Activated T-cell treated with anti-CD3 and anti-CD28 coated beads for 48 hours (primary cell): ENCODE measurements at places on chromosomes 3 and 15.
A peak's percentile ranks its signal among the peaks of the same experiment; 100 is the strongest.

- DNase-seq: no peak
Measured at GRCh38 chr3:110027446-110028080, 690.2 kb upstream of the DPPA4 start.

- DNase-seq: no peak
Measured at GRCh38 chr15:51658664-51659063, 22.6 kb upstream of the SCG3 start.

DNA sequence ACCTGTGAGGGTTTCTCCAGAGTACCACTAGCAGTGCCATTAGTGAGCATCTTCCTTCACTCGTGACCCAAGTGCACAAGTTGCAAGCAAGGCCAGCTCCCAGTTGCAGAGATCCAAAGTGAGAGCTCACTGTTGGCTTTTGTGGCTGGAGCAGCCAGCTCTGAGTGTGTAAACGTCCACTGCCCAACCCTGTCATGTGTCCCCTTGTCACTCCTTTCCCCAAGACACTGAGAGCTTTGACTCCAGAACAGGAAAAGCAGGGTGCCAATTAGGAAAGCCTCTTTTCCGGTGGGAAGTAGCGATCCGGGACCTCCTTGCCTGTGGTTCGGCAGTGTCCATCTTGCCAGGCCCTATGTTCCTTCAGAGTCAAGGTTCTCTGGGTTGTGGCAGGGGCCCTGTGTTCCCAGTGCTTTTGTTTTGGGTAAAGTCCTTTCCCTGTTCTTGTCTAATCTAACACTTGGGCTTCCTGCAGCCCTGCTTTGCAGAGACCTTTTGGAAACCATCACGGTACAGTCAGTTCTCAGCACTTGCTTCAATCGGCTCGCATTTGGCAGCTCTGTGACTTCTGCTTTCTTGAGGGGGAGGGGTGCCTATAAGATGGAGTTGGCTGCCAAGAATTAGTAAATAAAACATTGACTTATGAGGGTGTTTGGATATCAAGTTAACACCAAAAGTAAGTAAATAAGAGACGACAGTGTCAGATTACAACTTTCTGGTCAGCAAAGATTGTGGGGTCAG is 90.5 kb downstream of the DNASE1L3 start:
- no peak for DNase-seq

- no peak for DNase-seq
Measured at GRCh38 chr15:66040211-66040892, 171.1 kb downstream of the RAB11A start.

- no peak for DNase-seq
Measured at GRCh38 chr3:35183927-35184675, 455.2 kb upstream of the ARPP21 start.

DNA sequence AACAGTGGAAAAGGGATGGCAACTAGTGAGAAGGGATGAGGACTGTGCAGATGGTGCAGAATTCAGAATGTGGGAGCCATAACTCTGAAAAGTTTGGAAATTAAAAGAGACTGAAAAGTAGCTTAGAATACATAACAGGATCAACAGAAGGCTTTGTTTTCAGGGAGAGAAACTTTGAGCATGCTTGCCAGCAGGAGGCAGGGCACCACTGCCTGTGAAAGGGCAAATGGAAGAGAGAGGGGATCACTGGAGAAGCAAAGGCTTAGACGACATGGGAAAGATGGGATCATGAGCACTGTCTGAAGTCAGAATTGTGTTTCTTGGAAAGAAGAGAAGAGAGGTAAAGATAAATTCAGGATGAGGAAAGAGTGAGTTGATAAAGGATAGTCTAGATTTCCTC is 99.6 kb downstream of the ABI3BP start:
- no peak for DNase-seq

DNA sequence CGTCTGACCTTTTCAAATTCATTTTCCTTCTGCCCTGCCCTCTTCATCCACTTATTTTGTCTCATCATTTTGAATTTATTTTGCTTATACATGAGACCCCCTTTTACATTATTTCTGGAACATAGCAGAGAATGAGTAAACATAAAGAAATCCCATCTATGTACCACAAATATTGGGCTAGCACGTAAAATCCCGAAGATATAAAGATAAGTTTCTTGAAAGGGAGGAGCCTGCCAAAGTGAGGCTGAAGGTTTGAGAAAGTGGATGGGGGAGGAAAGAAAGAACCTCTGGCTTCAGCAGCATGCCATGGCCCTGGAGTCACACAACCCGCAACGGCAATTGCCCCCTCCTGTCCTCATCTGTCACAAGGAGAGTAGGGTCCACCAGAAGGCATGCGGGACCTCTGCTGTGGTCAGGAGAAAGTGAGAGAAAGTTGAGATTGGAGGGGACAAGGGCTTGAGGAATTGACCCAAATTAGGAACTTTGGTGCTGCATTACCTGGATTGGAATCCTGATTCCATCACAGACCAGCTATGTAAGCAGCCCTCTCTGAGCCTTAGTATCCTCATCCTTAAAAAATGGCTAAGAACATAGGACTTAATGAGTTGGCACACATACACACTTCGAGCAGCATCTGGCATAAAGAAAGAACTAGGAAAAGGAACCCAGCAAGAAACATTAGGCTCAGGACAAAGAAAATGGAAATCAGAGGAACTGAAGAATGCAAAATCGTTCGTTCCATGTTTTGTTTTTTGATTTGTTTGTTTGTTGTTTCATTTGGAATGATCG is 53.7 kb upstream of the GYG1 start:
- DNase-seq: no peak

DNA sequence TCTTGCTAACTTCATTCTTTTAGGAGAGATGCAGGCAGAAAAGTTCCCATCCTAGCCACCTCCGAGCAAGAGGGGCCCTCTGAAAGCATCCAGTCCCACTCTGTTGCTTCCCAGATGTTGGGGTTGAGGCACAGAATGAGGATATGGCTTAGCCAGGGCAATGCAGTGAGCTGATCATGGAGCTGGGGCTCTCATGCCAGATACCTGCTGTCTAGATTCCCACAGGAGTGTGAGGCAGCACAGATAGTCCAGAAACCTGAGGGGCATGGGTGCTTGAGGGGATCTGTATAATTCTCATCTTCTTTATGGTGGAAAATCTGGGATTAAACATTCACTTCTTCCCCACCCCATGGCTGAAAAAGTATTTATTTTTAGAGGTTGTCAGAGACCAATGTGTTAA is 1.2 kb downstream of the SLC22A13 start:
- no peak for DNase-seq

GRCh38 chr3:197015790-197016736 is 13.6 kb downstream of the MELTF start:
- no peak for DNase-seq

GRCh38 chr3:131474115-131474514 is 28.7 kb downstream of the MRPL3 start:
- no peak for DNase-seq

DNA sequence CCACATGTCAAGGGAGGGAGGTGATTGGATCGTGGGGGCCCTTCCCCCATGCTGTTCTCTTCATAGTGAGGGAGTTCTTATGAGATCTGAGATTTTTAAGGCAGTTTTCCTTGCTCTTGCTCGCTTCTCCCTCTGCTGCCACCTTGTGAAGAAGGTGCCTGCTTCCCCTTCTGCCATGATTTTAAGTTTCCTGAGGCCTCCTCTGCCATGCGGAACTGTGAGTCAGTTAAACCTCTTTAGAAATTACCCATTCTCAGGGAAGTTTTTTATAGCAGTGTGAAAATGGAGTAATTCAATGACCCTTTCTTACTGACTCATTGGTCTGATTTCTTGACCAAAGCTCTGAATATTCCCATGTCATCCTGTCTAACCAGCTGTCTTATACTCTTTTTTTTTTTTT is 484.4 kb upstream of the TPRG1 start:
- DNase-seq: no peak

DNA sequence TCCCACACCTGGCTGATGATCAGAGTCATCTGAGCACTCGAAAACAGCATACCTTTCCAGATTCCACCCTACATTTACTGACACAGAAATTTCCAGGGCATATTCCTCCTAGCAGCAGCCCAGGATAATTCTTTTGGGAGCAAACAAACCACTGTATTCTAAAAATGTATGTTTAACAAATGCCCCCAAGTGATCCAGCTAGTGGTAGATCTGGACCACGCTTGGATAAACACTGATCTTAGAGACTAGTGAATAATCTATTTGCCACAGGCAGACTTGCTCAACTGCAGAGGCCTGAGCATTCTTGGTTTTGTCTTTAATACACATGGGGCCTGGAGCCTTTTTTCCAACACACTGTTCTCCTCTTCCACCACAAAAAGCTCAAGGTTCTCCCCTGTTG is 89.6 kb downstream of the TM4SF4 start:
- DNase-seq: no peak

DNA sequence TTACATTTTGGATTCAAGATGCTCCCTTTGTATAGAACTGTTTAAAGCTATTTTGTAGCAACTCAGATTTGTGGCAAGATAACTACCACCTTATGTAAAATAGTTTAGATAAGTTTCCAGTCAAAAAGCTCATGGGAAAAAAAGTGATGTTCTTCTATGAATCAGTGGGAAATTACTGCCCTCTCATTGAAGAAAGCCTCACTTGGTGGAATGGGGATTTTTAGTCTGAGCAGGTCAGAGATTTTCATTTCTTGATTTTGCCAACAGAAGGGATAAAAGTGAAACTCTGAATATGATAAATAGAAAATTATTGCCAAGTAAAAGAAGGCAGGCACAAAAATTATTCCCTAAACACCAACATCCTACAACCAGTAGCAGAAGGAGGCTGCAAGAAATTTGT is 25.8 kb upstream of the CSTA start:
- DNase-seq: no peak

DNA sequence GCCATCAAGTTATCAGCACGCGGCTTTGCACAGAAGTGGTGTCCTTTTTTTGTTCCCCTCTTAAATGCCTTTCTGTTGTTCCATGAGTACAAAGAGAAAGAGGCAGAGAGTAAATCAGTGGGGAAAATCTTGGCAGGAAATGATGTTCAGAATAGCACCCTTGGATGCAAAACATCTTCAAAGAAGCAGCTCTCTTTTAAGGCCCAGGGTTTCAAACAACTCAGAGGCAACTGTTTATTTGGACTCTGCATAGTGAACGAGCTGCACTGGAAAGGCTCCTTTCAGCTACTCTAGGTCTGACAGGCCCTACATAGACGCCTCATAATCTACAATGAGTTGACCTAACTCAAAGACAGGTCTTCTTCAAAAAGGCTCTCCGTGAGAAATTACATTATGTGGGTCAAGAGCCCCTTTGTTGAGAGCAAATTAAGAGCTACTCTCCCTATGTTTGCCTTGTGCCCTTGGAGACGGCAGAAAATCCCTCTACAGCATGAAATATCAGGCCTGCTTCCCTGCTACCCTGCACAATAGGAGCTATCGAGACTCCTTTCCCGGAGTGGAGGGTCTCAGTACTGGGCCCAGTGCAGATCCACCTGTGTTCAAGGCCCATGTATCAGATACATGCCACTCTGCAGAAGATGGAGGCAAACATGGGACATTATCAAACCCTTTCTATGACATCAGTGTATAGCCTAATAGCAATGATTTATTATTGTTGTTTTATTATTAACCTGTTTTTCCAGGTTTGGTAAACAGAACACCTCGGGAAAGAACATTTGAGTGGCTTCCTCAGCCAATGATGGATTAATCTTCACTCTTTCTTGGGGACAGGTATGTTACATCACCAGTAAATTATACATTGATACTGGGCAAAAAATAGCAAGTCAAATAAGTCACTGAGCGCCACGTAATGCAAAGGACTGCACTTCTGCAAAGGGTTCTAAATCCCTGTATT is 53.1 kb downstream of the HEG1 start:
- no peak for DNase-seq

DNA sequence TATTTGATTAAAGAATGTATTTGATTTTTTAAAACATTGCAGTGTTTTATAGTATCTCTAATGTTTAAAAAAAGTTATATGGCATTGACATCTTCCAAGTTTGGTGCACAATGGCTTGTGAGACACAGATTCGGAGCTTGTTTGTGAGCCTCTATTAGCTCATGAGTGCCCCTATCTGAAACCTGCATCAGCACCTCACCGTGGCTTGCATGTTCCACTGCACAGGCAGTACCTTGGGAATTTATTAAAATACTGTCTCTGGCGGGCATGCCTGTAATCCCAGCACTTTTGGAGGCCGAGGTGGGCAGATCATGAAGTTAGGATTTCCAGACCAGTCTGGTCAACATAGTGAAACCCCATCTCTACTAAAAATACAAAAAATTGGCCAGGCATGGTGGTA is 6.8 kb upstream of the RTP2 start:
- DNase-seq: no peak

- DNase-seq: no peak
Measured at GRCh38 chr3:177574222-177574856, 377.1 kb upstream of the TBL1XR1 start.

DNA sequence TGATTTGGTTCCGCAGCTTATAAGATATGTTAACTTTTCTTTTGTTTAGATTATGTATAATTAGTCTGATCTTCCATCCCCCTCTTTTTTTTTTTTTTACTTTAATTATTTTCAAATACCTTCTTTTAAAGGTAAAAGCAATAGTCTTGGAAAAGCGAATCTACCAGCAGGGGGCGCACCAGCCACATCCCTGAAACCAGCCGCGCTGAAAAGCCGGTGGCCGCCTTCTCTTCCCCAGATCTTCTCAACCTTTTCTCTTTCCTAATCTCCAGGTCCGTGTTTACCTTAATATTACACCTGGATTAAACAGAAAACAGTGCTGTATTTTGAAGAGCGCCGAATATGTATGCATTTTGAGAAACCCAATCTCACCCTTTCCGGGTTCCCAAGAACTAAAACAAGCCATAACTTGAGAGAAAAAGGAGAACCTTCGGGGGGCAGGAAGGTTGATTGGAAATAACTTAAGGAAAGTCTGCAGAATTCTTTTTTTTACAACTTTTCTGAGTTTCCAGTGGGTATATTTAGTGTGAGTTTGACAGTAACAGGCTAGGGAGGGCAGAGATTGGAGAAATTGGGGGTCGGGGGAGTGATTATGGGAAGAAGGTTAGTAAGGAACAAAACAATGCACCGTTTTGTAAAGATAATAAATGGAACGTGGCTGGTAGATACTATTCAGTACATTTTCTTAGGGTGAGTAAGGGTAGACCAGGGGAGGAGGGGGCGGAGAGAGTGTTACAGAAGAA is 2.0 kb upstream of the SOX2 start:
- DNase-seq: peak; percentile 53

- DNase-seq: no peak
Measured at GRCh38 chr3:21517184-21517583, 233.8 kb downstream of the ZNF385D start.

DNA sequence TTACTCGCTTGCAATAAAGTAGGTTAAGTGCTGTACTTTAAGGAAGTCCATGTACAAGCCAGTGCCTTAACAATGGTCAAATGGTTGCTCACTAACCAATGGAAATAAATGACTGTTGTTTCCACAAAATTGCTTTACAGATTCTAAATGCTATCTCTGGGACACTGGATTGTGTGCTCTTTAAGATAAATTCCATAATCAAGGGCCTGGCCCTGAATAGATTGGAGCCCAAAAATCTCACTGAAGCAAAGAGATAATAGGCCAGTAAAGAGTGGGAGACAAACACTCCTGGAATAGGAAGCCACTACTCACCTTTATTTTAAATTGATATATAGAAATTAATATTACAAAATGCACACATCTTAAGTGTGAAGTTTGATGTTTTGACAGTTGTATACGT is 62.4 kb upstream of the GOLGA6B start:
- DNase-seq: no peak

GRCh38 chr15:34338347-34338746 is 766 bp upstream of the SLC12A6 start:
- DNase-seq: no peak
